ENCODE measurements at places on chromosomes 5 and 9.
A peak's percentile ranks its signal among the peaks of the same experiment; 100 is the strongest.

DNA sequence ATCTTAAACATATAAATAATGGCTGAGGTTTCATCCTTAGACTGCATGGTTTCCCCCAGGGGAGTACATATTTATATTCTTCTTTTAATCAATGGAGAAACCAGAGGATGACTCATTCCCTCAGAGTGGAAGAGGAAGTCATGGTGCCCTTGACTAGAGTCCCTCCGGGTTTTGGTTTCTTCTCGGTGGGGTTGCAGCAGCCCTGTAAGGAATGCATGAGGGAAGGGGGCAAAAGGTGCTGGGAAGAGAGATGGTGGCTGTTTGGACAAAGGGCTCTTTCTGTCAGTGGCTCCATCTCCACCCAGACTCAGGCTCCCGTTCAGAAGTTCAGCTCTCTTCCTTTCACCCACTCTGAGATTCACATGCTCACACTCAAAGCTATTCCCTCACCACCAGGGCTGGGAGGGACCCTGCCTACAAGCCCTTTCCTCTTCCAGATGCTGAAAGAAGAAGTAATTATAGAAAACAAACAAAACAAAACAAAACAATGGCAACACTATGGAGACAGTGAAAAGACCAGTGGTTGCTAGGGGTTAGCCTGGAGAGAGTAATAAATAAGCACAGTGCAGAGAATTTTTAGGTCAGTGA lies 129.8 kb upstream of the IL12B start:
- no peak for DNase-seq

GRCh38 chr5:129768735-129769134 lies 20.8 kb downstream of the MINAR2 start:
- DNase-seq = no peak

- no peak for DNase-seq
Measured at GRCh38 chr9:77809552-77809951, 161.4 kb upstream of the GNA14 start.

DNA sequence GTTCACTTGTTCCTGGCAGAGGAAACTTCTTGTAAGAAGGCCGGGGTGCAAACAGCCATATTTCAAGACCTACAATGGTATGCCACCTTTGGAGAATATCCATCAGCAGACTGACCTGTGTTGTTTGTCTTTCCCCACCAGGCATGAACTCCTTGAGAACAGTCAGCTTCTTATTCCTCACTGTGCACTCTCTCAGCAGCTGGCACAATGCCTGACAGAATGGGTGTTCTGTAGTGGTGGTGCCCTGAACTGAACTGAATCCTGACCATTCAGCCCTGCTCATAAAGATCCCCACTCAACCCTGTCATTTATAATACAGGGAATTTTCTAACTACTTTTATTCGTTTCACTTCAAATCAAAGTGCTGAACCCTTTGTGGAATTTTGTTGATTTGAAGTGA lies 206.9 kb downstream of the COX7C start:
- DNase-seq = no peak

- DNase-seq = no peak
Measured at GRCh38 chr5:35876454-35876853, 19.8 kb downstream of the IL7R start.

- DNase-seq = no peak
Measured at GRCh38 chr5:123527190-123527589, 15.2 kb downstream of the CSNK1G3 start.

GRCh38 chr5:107634981-107635848 lies 35.5 kb downstream of the EFNA5 start:
- DNase-seq = no peak

GRCh38 chr9:135622415-135623020 lies 16.8 kb downstream of the GLT6D1 start:
- no peak for DNase-seq

DNA sequence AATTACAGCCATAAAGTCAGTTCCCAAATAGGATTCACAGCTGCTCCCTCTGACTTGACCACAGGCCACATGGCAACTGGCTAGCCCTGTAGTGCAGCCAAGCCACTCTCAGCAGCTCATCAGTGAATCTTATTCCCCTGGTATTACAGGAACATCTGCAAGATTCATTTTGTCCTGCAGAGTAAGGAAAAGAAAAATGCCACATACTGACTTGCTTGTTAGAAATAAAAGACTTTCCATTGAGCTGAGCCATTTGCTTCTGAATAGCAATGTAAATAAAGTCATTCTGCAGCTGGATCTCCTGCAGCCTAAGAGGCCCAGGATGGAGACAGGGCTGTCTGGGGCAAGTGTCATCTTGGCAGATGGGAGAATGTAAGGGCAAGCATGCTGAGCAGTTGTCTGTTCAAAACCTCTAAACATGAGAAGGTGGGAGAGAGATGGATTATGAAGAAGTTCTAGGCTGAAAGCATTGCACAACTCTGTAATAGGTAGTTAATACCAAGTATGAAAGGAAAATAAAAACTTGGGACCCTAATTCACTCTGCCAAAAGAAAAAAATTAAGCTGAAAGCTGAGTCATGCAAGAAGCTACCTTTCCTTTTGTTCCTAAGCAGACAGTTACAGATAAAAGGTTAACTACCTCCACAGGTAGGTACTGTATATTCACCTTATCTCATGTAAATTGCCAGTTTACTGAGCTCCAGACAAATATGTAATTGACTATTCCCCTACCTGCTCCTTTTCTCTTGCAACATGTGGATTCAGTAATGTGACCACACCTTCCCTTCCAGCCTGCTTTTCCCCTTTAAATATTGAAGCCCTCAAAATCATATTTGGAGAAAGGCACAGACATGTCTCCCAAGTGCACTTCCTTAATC lies 244.4 kb upstream of the RAI14 start:
- DNase-seq = no peak

DNA sequence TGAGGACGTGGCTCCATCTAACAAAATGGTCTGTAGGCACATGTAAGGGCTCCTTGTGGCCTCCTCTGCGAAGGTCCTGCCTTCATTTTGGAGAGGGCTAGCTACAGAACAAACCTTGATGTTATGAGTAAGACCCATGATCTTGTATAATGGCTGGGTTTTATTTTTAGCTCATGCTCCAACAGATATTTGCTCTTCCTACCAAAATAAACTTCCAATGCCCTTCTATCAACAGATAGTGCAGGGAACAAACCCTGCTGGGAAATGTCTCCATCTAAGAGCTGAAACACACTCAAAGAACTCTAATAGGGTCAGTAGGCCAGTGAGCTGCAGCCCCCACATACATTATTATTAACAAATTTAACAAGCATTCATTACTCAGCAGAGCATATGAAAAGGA lies 189.5 kb downstream of the LURAP1L start:
- no peak for DNase-seq

DNA sequence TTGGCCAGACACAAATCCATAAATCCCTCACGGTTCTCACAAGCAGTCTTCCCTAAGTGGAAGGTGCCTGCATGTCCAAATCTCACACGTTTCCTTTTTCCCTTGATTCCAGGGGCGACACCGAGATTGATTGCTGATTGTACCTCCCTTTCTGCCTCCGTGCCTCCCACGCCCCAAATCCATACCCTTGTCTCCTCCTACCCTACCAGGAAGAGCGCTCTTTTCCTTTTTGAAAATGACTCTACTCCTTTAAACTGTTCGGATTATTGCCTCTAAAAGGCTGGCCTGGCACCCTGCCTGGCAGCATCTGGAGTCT lies 4.5 kb downstream of the STC2 start:
- no peak for DNase-seq

- DNase-seq = no peak
Measured at GRCh38 chr5:73552642-73553041, 12.8 kb downstream of the ANKRA2 start.

- DNase-seq = no peak
Measured at GRCh38 chr5:40502736-40503135, 177.0 kb upstream of the PTGER4 start.

GRCh38 chr9:115411993-115412452 lies 294.1 kb upstream of the TNC start:
- no peak for DNase-seq

- DNase-seq = no peak
Measured at GRCh38 chr9:108751369-108751768, 104.4 kb downstream of the ACTL7B start.

DNA sequence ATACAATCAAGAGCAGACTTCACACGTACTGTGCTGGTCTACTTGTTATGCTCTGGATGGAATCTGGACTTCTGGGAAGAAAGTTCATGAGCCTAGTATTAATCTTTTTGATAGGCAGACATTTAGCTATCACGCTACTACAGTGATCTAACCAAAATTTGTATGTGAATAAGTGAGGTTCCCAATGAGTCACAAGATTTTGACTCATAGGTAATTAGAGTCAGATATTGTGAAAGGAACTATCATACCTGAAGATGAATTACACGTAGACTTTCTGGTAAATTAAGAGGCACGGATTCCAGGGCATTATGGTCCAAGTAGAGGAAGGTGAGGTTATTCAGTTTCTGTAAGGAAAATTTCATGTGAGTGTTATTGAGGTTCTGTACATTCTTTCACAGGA lies 18.4 kb downstream of the OGN start:
- no peak for DNase-seq

- no peak for DNase-seq
Measured at GRCh38 chr9:130918826-130919558, 20.1 kb downstream of the FIBCD1 start.

GRCh38 chr5:40669606-40670390 lies 9.9 kb upstream of the PTGER4 start:
- no peak for DNase-seq

- no peak for DNase-seq
Measured at GRCh38 chr9:129100383-129101169, 10.0 kb downstream of the CRAT start.

GRCh38 chr5:91307048-91307447 lies 76.1 kb downstream of the ARRDC3 start:
- no peak for DNase-seq

GRCh38 chr5:95730730-95731570 lies at the start of gene RHOBTB3:
Gene RHOBTB3, plus strand, starts transcription at chr5:95731336. Its CDS starts 347 bp downstream, at chr5:95731683.
- DNase-seq = peak; percentile 4

DNA sequence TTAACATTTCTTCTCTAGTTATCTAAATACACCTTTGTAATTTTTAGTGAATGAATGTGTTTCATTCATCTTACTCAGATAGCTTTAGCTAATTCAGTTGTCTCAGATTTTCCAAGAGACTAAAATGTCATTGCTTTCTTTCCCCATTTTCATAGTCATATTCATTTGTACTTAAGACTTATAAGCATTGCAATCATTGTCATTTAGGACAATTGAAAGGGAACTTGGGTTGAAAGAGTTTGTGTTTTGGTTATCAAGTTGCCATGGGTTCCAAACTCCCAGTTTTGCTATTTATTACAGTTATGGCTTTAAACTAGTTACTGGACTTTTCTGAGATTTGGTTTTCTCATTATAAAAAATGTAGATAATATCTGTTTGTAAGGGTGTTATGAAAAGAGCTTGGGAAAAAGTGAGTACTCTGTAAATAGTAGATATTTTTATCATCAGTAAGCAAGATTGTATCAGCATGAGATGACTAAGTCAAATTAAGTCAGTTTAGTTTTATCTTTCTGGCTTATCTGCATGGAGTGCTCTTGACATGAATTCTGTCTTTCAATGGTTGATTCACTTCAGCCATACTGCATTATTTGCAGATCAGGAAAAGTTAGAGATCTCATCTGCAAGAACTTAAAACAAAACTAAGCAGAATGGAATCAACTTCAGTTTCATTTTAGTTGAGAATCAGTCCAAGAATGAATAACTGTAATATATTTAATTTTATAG lies 107.5 kb downstream of the PBX3 start:
- DNase-seq = no peak

- DNase-seq = no peak
Measured at GRCh38 chr9:84775056-84775643, 105.6 kb downstream of the NTRK2 start.

GRCh38 chr5:150710165-150710564 lies 9.3 kb upstream of the RBM22 start:
- DNase-seq = no peak

- no peak for DNase-seq
Measured at GRCh38 chr5:10639846-10640368, 76.0 kb downstream of the ANKRD33B start.

- no peak for DNase-seq
Measured at GRCh38 chr5:10275460-10275859, 25.4 kb downstream of the CCT5 start.

GRCh38 chr9:137044037-137044436 lies 1.9 kb downstream of the NPDC1 start:
- DNase-seq = no peak

DNA sequence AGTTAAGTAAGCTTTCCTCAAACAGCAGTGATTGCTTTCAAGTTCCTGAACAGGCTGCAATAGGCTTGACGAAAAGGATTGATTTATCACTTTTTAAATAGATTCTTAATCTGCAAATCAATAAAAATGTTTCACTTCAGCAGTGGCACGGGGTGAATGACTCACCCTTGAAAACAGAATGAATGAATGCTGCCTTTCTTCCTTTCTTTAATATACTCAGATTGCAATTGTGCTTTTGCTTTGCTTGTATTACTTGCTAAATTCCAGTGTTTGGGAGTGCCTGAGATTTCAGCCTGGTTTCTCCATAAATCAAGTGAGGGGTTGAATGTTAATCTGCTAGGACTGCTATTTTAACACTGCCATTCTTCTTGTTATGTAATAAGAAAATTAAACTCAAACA lies 1293.8 kb downstream of the PTPRD start:
- no peak for DNase-seq

GRCh38 chr9:117355542-117355941 lies 59.3 kb downstream of the ASTN2 start:
- DNase-seq = no peak

GRCh38 chr9:127806871-127807270 lies 4.2 kb downstream of the FPGS start:
- DNase-seq = no peak

- DNase-seq = no peak
Measured at GRCh38 chr5:76819851-76820525, 1.2 kb downstream of the F2RL1 start.

DNA sequence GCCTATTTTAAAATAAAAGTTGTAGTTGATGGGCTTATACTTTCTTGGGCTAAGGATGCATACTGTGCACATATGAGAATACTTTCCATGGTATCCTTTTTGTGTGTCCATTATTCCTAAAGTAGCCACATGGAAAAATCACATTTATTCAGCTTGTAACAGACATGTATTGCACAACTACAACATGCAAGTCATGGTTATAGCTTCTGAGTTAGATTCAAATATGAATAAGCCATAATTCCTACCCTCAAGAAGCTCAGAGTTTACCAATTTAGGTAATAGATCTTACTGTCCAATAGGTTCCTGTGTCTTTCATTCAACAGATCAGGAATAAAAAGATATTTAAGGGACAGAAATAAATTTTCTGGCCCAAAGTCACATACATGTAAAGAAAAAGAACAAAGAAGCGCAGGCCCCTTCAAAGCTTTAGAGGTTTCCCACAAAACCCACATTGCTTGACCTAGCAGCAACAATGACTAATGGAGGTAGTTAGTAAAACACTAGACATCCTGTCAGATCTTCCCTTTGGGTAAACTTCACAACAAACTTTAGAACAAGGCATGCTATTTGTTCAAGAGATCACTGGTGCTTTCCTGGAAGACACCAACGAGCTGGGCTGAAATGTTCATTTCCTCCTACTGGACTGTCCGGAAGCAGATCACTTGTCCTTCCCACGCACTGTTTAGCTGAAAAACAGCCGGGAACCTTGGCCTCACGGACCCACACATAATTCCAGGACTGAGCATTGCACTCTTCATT lies 78.4 kb upstream of the ITGA1 start:
- DNase-seq = no peak

- DNase-seq = no peak
Measured at GRCh38 chr5:120738568-120738967, 274.5 kb downstream of the PRR16 start.

Measured in activated CD8-positive, alpha-beta memory T cell treated with anti-CD3 and anti-CD28 coated beads for 48 hours (primary cell).